Fibroblast of skin of left quadriceps (primary cell): ENCODE measurements at places on chromosomes 16 and 17.

GRCh38 chr16:2881783-2882649 is 999 bp upstream of the FLYWCH2 start:
- DNase-seq = no peak

DNA sequence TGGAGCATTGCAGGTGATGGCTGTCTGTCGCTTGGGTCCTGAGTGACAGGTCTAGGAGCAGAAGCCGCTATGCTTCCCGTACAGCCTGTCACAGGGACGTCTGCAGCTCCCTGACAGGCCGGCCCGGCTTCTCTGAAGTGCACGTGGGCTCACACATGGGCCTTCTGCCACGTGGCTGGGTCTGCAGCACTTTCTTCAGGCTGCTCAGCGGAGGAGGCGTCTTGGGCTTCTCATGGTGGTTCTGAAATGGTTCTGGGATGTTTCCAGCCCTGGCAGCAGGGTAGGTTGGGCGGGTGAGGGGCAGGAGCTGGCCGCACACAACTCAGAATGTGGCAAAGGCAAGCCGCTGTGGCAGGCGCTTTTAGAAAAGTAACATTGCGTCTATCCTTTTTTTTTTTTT is 80.3 kb upstream of the ZNF750 start:
- no peak for DNase-seq

DNA sequence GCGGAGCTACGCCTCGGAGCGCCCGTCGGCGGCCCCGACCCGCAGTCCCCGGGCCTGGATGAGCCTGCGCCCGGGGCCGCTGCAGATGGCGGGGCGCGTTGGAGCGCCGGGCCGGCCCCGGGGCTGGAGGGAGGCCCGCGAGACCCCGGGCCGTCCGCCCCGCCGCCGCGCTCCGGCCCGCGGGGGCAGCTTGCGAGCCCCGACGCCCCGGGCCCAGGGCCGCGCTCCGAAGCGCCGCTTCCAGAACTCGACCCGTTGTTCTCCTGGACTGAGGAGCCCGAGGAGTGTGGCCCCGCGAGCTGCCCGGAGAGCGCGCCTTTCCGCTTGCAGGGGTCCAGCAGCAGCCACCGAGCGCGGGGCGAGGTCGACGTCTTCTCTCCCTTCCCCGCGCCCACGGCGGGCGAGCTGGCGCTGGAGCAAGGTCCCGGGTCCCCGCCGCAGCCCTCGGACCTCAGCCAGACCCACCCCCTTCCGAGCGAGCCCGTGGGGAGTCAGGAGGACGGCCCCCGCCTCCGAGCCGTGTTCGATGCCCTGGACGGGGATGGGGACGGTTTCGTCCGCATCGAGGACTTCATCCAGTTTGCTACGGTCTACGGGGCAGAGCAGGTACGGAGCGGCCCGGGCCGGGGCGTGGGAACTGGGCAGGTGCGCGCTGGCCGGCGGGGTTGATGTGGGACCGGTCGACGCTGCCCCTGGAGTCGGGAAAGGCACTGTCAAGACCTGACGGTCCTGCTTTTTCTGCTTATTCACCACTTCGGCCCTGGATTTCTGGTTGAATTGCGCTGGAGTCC is 861 bp downstream of the RAB11FIP3 start:
- DNase-seq = no peak

DNA sequence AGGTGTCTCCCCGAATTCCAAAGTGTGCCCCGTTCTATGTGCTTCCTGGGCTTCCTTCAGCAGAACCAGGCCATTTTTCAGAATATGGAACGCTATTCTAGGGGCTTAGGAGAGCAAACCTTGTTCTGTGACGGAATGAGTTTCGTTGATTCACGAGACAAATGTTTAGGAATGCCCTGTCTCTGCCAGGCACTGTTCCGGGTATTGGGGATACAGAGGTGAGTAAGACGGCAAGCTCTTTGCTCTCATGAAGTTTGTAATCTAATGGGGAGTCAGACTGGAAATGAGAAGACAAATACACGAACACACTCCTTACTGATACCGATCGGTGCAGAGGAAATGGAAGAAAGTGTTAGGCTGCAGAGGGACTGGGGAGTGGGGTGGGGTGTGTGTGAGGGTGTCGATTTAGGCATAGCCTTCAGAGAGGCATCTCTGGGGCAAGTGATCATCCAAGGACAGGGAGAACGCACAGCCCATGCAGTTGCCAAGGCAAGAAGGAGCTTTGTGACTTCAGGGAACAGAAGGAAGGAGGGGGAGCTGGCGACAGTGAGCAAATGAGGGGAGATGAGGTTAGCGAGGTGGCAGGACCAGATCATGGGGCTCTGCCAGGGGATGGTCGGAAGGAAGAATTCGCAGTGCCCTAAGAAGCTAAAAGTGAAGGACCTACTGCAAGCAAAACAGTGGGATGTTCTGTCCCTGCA is 189.6 kb downstream of the MSI2 start:
- no peak for DNase-seq

GRCh38 chr17:57924677-57925076 is 30.5 kb downstream of the CUEDC1 start:
- DNase-seq = no peak

- DNase-seq = no peak
Measured at GRCh38 chr17:41486809-41487530, 2.7 kb downstream of the KRT36 start.

- DNase-seq = no peak
Measured at GRCh38 chr16:81738783-81739496, 40.2 kb upstream of the PLCG2 start.

- DNase-seq = no peak
Measured at GRCh38 chr17:1398931-1399678, 917 bp downstream of the YWHAE start.

GRCh38 chr17:55772086-55772485 is 21.2 kb downstream of the PCTP start:
- DNase-seq = no peak

- no peak for DNase-seq
Measured at GRCh38 chr16:75252049-75252864, 833 bp upstream of the BCAR1 start.

GRCh38 chr16:57226701-57227621 is 18.1 kb upstream of the ARL2BP start:
- DNase-seq = no peak

- DNase-seq = no peak
Measured at GRCh38 chr17:45146890-45147580, 1.2 kb upstream of the HEXIM1 start.

DNA sequence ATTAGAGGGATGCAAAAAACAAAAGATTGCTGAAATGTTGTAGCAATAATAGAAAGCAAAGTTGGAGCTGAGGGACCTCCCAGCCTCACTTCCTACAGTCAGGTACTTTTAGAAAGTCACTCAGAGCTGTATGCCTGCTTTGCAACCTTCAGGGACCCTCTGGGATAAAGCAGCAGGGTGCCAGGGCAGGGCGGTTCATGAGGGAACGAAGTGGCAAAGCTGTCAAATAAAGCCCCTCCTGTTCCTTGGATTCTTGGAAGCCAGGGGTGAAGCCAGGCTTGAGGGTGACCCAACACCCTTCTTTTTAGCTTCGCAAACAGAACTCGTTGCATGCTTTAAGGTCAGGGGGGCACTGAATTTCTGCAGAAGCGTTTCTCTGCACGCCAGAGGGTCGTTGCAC is 767 bp downstream of the ATP2C2 start:
- DNase-seq = no peak

GRCh38 chr16:2535625-2536013 is 2.2 kb upstream of the PDPK1 start:
- DNase-seq = no peak

DNA sequence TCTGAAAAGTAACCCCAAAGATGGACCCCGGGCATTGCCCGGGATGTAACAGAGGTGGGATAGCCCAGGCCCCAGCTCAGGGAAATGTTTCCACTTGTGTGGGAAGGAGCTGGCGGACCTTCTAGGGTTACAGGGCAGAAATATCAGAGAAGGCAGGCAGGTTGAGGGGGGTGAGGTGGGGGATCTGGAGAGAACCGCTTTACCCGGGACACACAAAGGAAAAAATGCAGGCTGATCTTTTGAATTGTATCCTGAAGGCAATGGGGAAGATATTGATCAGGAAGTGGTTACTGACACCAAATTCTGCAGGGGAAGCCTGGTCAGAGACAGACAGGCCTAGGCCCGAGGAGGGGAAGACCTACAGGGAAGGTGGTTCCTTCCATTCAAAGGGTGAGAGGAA is 3.5 kb downstream of the SLC47A1 start:
- no peak for DNase-seq

- DNase-seq = no peak
Measured at GRCh38 chr16:66370786-66371684, 4.5 kb downstream of the CDH5 start.

GRCh38 chr16:74574146-74574545 is 32.8 kb downstream of the GLG1 start:
- no peak for DNase-seq

- DNase-seq = no peak
Measured at GRCh38 chr17:6450926-6451832, 6.9 kb downstream of the PIMREG start.

- no peak for DNase-seq
Measured at GRCh38 chr16:57239107-57239506, 6.0 kb upstream of the ARL2BP start.

GRCh38 chr16:35182043-35182677 is 1722.7 kb downstream of the TP53TG3F start:
- DNase-seq = no peak

GRCh38 chr16:12245088-12245920 is 268.8 kb downstream of the SNX29 start:
- DNase-seq = no peak

DNA sequence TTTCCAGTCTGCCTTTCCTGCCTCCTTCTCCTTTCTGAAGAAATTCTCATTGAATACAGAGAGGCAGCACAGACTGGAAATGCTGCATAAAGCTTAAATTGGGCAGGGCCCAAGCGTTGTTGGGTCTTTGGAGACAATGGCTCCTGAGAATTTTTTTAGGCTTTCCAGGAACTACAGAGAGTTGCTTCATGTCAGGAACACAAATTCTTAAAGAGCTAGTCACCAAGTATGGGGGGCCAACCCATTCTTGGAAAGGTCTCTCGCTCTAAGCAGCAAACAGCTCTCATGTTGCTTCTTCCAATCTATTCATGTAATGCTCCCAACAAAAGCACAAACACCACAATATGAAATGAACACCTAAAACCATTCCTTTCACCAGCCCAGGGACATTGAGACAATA is 6.9 kb downstream of the HNF1B start:
- no peak for DNase-seq

DNA sequence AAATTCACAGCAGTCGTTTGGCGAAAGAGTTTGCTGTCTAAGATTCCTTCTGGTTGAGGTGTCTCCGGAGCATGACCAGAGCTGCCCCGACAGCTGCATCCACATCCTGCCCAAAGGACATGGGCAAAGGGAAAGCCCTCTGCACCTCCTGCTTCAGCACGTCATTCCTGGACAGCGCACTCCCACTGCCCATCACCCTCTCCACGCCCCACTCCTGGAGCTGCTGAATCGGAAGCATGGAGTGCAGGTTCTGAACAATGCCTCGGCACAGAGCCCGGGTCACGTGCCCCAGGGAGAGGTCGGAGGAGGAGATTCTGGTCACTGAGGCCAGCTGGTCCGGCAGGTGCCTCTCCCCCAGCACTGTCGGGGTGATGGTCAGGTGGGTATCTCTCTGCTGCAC is 1.3 kb upstream of the TRPV1 start:
- DNase-seq = no peak

DNA sequence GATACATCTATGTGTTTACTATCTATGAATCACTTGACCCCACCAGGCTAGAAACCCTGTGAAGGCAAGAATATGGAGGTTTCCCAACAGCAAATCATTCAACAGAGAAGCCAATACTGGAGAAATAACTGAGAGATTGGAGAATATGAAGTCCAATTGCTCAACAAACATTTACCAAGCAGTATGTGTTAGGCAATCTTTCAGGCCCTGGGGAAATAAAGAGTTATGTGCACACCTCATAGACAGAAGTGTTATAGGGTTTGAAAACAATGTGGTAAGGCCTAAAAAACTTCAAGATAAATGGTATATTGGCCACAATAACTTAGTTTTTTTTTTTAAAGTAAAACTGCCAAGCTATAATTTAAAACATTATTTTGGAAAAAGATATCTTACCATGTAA is 1245.8 kb downstream of the CDH11 start:
- peak; percentile 58 for DNase-seq

GRCh38 chr17:57862694-57863667 is 13.1 kb upstream of the MRPS23 start:
- DNase-seq = no peak

GRCh38 chr17:1179818-1180742 is at the start of gene ABR:
Gene ABR, minus strand, starts transcription at chr17:1179981. Its CDS starts 254 bp downstream, at chr17:1179727.
- no peak for DNase-seq

DNA sequence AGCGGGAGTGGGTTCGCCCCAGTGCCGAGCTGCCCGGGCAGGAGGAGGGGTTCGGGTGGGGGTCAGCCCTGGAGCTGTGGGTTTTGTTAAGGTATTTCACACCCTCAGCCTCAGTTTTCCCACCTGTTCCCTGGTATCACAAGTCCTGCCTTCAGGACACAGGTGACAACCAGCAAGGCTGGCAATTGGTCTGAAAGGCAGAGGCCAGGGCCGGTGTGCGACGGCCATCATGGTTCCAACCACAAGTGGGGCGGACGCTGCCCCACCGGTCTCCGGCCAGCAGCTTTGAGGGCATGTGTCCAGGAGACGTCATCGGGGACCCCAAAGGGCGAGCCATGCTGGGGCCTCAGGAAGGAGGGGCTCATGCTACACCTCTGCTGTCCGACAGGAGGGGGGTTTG is 10.8 kb downstream of the ZNF469 start:
- DNase-seq = no peak

DNA sequence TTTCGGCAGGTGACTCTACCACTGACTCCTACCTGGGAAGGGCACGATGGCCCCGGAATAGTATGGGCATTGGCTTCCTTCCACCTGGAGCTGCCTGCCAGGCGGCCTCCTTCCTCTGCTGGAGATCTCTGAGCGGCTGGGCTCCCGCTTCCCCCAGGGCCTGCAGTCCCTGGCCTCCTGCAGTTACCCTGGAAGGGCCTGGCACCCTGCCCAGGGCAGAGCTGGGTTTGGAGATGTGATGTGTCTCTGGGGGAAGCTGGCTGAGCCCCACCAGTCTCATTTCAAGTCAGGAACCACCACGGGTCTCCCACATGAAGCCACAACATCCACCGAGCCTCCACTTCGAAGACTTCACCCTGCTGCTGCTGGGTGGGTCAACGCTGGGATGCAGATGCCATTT is 97.9 kb downstream of the IRF8 start:
- DNase-seq = no peak

- no peak for DNase-seq
Measured at GRCh38 chr16:28285649-28286048, 6.7 kb upstream of the SBK1 start.

GRCh38 chr16:88472069-88472468 is 19.0 kb downstream of the ZFPM1 start:
- no peak for DNase-seq

GRCh38 chr16:66714654-66715307 is 18.2 kb upstream of the CMTM4 start:
- DNase-seq = no peak
